ENCODE measurements at places on chromosomes 11 and 22.

DNA sequence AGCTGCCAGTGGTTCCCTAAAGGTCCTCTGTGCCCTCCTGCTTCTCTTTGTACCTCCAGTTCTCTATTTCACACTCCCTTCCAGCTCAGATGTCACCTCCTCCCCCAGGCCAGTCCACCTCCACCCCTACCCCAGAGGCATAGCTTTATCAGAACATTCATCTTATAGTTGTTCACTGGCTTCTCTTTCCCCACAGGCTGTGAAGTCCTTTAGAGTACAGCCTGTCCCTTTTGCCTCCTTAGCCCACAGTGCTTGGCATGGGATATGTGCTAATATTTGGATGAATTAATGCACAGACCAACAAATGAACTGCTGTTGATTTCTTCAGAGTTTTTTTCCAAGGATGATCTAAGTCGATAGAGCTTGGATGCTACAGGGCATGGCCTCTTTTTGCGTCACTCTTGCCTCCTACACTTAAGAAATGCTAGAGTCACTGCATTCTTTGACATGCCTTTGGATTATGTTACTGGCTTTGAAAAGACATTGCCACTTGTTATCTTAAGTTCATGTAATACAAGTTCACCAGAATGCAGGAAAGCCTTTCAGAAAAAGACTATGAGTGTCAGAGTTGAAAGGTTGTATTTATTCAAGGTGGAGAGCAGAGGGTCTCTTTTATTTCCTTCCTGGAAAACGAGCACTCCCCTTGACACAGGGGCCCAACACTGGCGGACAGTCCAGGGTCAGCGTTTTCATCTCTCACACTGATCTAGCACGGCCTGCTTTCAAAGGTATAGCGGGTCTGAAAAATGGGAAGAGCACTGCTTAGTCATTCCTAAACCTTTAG is 75.7 kb downstream of the PISD start:
- no peak for DNase-seq

DNA sequence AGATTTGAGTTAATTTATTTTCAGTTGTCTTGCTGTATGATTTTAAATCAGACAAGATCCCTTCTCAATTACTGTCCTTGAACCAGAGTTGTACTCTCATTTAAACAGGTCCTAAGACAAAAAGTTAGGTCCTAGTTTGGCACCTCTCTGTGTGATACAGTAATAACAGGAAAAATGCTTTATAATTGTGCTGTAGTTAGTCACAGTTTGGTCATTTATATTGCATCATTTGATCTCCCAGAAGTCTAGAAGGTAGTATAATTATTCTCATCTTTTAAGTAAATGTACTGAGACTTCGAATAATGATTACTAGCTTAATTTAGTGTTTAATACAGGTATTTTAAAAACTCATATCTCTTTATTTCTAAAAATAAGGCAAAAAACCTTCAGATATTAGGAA is 18.1 kb upstream of the LUZP2 start:
- no peak for DNase-seq

- DNase-seq, result no peak
Measured at GRCh38 chr22:41367039-41367679, 14.6 kb upstream of the TEF start.

DNA sequence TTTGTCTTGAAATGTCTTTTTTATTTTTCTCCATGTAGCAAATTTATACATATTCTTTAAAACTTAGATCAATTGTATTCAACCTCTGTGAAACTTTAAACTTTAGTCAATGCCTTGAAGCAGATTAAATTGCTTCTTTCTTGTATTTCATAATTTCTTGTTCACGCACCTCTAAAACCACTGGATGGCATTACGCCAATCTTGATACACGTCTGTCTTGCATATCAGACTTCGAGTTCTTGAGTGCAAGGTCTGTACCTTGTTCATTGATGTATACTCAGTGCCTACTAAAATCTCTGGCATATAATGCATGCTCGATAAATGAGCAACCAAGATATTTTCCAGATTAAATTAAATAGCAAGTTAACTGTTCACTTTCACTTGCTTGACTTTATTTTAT is 236.8 kb downstream of the CASP12 start:
- no peak for DNase-seq
